Hepatocyte (in vitro differentiated cells): ENCODE measurements at places on chromosomes 2 and 18. TPM values are rescaled to one million over a fixed set of nuclear protein-coding genes. Genes with fewer than 3 reads are reported as not detected.

Gene APOB
- total RNA-seq = 804 and 814 TPM in 2 replicates

- DNase-seq = no peak
Observed at GRCh38 chr2:190678444-190679162, 29.7 kb downstream of the NAB1 start.

DNA sequence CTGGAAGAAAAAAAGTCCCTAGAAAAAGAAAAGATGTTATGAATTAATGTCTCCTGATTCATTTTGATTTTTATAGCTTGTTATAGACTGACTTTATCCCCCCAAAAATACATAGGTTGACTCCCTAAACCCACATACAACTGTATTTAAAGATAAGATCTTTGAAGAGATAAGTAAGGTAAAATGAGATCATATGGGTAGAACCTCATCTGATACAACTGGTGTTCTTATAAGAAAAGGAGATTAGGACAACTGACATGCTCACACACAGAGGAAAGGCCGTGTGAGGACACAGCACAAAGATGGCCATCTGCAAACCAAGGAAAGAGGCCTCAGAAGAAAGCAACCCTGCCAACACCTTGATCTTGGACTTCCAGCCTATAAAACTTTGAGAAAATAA is 117.5 kb downstream of the CD226 start:
- no peak for DNase-seq

DNA sequence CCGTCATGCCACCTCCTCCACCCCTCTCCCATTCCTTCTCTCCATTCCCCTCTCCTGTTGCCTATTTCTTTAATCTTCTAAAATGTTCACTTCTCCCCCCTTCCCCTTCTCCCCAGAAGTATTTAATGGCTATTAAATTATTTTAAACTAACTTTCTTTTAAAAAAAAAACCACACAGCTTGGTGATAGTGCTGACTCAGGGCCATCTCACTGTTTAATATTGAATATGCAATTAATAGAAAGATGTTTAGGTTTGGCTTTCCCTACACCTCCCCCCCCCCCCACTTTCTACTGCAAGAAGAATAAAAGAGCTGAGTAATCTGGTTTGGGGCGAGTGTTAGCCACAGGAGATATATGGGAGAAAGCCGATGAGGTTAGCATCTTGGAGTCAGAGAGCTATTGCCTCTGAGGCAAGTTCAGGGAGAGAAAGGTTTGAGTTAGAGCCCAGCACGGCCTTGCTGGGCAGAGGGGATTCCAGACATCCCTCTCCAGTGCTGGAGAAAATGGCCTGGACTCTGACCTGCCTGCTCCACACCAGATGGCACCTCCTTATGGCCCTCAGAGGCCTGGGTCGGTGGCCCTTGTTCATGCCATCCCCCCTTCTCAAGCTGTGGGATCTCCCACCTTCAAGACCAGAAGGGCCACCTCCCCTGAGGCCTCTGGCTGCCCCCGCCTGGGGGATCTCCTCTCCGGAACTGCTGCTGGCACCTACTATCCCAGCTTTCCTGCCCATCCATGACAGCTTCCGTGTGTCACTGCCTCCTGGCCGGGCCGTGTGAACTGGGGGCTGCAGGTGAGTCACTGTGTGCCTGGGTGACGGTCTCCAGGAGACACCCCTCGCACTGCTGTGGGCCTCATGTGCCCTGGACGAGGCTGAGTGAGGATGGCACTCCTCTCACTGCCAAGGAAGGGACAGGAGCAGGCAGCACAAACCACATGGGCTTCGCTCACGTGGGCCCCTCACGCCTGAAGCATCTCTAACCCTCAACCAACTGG is 246.9 kb downstream of the CELF4 start:
- DNase-seq = no peak

Gene ZAP70
- total RNA-seq = 0.80 and 1.4 TPM in 2 replicates

DNA sequence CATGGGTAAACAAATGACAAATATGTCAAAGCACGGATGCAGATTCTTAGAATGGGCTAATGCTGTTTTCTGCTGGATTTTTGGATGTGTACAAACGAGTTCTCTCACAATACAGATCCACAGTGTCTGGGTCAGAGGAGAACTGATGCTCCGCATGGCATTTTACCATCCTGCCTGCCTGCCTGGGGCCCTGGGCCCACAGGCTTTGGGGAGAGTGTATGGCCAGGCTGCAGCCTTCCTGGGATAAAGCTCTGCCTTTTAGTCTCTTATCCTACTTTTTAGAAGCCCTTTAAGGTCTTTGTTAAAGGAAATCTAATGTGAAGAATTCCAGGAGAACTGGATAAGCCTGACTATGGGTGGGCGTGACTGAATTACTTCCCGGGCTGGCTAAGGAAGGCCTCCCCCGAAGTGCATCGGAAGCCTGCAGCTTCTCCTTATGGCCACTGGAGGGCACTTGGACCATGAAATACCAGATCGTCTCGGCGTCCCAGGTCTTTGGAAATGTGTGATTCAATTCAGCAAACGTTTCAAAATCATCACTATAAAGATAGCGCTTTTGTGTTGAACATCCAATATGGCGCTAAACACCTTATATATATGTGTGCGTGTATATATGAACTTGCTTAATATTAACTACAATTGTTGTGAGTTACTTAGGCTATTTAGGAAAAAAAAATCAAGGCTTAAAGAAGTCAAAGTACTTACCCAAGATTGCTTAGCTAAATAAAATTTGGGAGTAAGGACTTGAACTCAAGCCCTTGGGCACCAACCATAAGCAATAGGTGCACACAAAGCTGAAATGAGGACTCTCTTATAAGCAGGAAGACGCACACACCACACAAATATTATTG is 15.2 kb upstream of the DNPEP start:
- peak; percentile 92 for DNase-seq

DNA sequence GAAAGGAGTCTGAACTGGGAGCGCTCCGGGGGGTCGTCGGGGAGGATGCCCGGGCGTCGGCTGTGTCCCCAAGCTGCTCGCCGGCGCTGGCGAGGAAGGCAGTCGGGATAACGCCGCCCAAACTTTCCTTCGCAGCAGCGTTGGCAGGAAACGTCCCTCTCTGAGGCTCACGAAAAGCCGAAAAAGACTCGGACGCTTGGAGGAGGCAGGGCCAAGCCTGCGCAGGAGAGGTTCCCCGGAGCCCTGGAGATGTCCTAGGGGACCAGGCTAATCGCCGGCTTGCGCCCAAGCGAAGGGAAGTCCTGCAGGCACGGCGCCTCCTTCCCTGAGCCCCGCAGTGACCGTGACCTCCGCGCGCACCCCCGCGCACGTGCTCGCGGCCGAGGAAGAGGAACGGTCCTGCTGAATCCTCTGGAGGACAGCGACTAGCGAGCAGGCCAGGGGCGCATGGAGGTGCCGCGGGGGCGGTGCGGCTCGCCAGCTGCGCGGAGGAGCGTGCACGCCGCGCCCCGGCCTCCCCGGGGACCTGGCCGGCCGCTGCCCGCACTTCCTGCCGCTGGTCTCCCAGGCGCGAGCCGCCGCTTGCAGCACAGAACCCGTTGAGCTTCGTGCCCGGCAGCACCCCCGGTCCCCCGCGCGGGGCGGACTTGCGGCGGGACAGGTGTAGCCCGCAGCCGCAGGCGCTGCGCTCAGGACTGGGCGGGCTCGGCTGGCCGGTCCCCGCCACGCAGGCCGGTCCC is at the start of gene SH3RF3:
Gene SH3RF3 (plus strand): TSS at position 590 of the 740 bp plus-strand sequence.
- peak; percentile 49 for DNase-seq

- peak; percentile 32 for DNase-seq
Observed at GRCh38 chr2:16506366-16506765, 159.3 kb downstream of the CYRIA start.
